A549 treated with AZD2906 at 1 μM for 4 hours (cell line): ENCODE measurements at places on chromosomes 5 and 9. TPM values are rescaled to one million over a fixed set of nuclear protein-coding genes. Genes with fewer than 3 reads are reported as not detected.

The IL13 gene
- 0.08 to 0.10 TPM in 2 of 5 replicates, not detected in the others for total RNA-seq

The SLC34A1 gene
- total RNA-seq = not detected in 5 replicates

The DCTN4 gene
- 16.6 to 20.3 TPM (median 18.1 TPM) in 5 replicates for total RNA-seq

The SLC6A19 gene
- total RNA-seq = 0.42 to 0.71 TPM (median 0.66 TPM) in 5 replicates

The EGFLAM gene
- total RNA-seq = 0.21 to 0.39 TPM (median 0.23 TPM) in 5 replicates

The RPL37 gene
- 2,664 to 2,779 TPM (median 2,727 TPM) in 5 replicates for total RNA-seq

The S1PR3 gene
- 89.8 to 95.1 TPM (median 93.5 TPM) in 5 replicates for total RNA-seq

The KIF12 gene
- 1.3 to 1.9 TPM (median 1.5 TPM) in 5 replicates for total RNA-seq

The TTC23L gene
- 0.11 to 0.45 TPM (median 0.17 TPM) in 4 of 5 replicates, not detected in the other for total RNA-seq

The EQTN gene
- total RNA-seq = 0.16 to 0.20 TPM in 2 of 5 replicates, not detected in the others

The PHPT1 gene
- total RNA-seq = 250 to 343 TPM (median 299 TPM) in 5 replicates

The OR1Q1 gene
- total RNA-seq = 0.07 TPM in 1 of 5 replicates, not detected in the others

The WDR38 gene
- 0.11 to 0.23 TPM (median 0.14 TPM) in 5 replicates for total RNA-seq

The SPARC gene
- total RNA-seq = 14.7 to 22.4 TPM (median 17.8 TPM) in 5 replicates
